A549 treated with Hydrocortisone at 1 μM for 4 hours (cell line): ENCODE measurements at places on chromosomes 12 and 14. TPM values are rescaled to one million over a fixed set of nuclear protein-coding genes. Genes with fewer than 3 reads are reported as not detected.

The RFX4 gene
- 0.03 TPM in 1 of 5 replicates, not detected in the others for total RNA-seq

The SLC38A4 gene
- 0.07 to 0.38 TPM (median 0.22 TPM) in 5 replicates for total RNA-seq

The GLIPR1L1 gene
- not detected in 5 replicates for total RNA-seq

The C12orf56 gene
- total RNA-seq = 0.03 to 0.05 TPM in 2 of 5 replicates, not detected in the others

The OTUB2 gene
- 2.7 to 3.9 TPM (median 3.0 TPM) in 5 replicates for total RNA-seq

The CMKLR1 gene
- 0.01 to 0.21 TPM (median 0.05 TPM) in 4 of 5 replicates, not detected in the other for total RNA-seq

The SLC38A2 gene
- 99.4 to 139 TPM (median 132 TPM) in 5 replicates for total RNA-seq

The B4GALNT3 gene
- 0.47 to 0.71 TPM (median 0.60 TPM) in 5 replicates for total RNA-seq

The BIN2 gene
- total RNA-seq = 0.09 to 0.25 TPM (median 0.14 TPM) in 5 replicates

The MIP gene
- 0.10 to 0.22 TPM (median 0.20 TPM) in 3 of 5 replicates, not detected in the others for total RNA-seq

The ETFRF1 gene
- total RNA-seq = 7.7 to 11.0 TPM (median 8.8 TPM) in 5 replicates

The KERA gene
- total RNA-seq = not detected in 5 replicates

The ZDHHC22 gene
- 0.18 to 0.37 TPM (median 0.23 TPM) in 5 replicates for total RNA-seq

The WNT5B gene
- 1.6 to 3.3 TPM (median 3.0 TPM) in 5 replicates for total RNA-seq

The LGR5 gene
- 0.02 TPM in 1 of 5 replicates, not detected in the others for total RNA-seq

The MEG3 gene
- total RNA-seq = 41.2 to 54.4 TPM (median 49.7 TPM) in 5 replicates

The VWF gene
- total RNA-seq = 0.07 to 0.31 TPM (median 0.14 TPM) in 5 replicates

The LRIG3 gene
- 3.3 to 5.8 TPM (median 4.3 TPM) in 5 replicates for total RNA-seq

The DDX11 gene
- 40.3 to 48.9 TPM (median 42.2 TPM) in 5 replicates for total RNA-seq

The DIP2B gene
- total RNA-seq = 11.7 to 17.5 TPM (median 13.8 TPM) in 5 replicates

The IGFBP6 gene
- 148 to 249 TPM (median 240 TPM) in 5 replicates for total RNA-seq

The CNTN1 gene
- total RNA-seq = 36.5 to 64.7 TPM (median 53.7 TPM) in 5 replicates

The C12orf54 gene
- total RNA-seq = not detected in 5 replicates

The C1S gene
- 40.4 to 68.0 TPM (median 43.8 TPM) in 5 replicates for total RNA-seq

The OR4E2 gene
- total RNA-seq = not detected in 5 replicates

The SMOC1 gene
- total RNA-seq = 15.9 to 22.4 TPM (median 17.8 TPM) in 5 replicates

The SLC25A47 gene
- not detected in 5 replicates for total RNA-seq

The SOAT2 gene
- total RNA-seq = 0.10 to 0.37 TPM (median 0.26 TPM) in 5 replicates

The LRRC74A gene
- total RNA-seq = not detected in 5 replicates

The DNAH10 gene
- total RNA-seq = 0.14 to 0.31 TPM (median 0.22 TPM) in 5 replicates

The SLC16A7 gene
- 0.12 to 0.34 TPM (median 0.17 TPM) in 5 replicates for total RNA-seq

The STAT2 gene
- 10.4 to 14.3 TPM (median 12.1 TPM) in 5 replicates for total RNA-seq

The SERPINA10 gene
- total RNA-seq = 0.05 TPM in 1 of 5 replicates, not detected in the others

The PPFIA2 gene
- not detected in 5 replicates for total RNA-seq

The NAV3 gene
- total RNA-seq = 5.8 to 8.1 TPM (median 7.5 TPM) in 5 replicates

The RTL1 gene
- total RNA-seq = 0.14 to 0.29 TPM (median 0.28 TPM) in 5 replicates

The FAM186B gene
- total RNA-seq = 0.05 to 0.16 TPM (median 0.13 TPM) in 5 replicates

The IFNG-AS1 gene
- total RNA-seq = not detected in 5 replicates

The EXD2 gene
- total RNA-seq = 11.9 to 16.4 TPM (median 12.8 TPM) in 5 replicates

The LRP6 gene
- total RNA-seq = 9.4 to 17.1 TPM (median 14.2 TPM) in 5 replicates

The ST8SIA1 gene
- total RNA-seq = not detected in 5 replicates

The ESYT1 gene
- 63.6 to 69.7 TPM (median 65.9 TPM) in 5 replicates for total RNA-seq

The ORMDL2 gene
- 54.8 to 108 TPM (median 99.4 TPM) in 5 replicates for total RNA-seq

The MMP14 gene
- total RNA-seq = 0.41 to 0.78 TPM (median 0.66 TPM) in 5 replicates

The GZMH gene
- not detected in 5 replicates for total RNA-seq

The EML1 gene
- 28.1 to 41.4 TPM (median 33.6 TPM) in 5 replicates for total RNA-seq

The CLMN gene
- total RNA-seq = 5.0 to 7.4 TPM (median 6.0 TPM) in 5 replicates

The KRT5 gene
- 0.39 to 0.69 TPM (median 0.53 TPM) in 5 replicates for total RNA-seq

The SCNN1A gene
- total RNA-seq = 22.8 to 25.8 TPM (median 24.3 TPM) in 5 replicates

The GPR132 gene
- 0.49 to 0.64 TPM (median 0.51 TPM) in 5 replicates for total RNA-seq

The EEF1AKMT3 gene
- total RNA-seq = 4.0 to 6.5 TPM (median 5.0 TPM) in 5 replicates

The EPYC gene
- not detected in 5 replicates for total RNA-seq

The HHIPL1 gene
- 0.16 to 0.24 TPM (median 0.20 TPM) in 5 replicates for total RNA-seq

The TMEM132D gene
- total RNA-seq = not detected in 5 replicates

The BCL11B gene
- total RNA-seq = 0.24 to 0.46 TPM (median 0.33 TPM) in 5 replicates

The STRAP gene
- total RNA-seq = 185 to 219 TPM (median 194 TPM) in 5 replicates
